Lower leg skin (tissue), 4 donors: ENCODE measurements at places on chromosomes 5 and 9.

GRCh38 chr9:88657893-88658292, 122.9 kb downstream of the NXNL2 start:
- no peak for DNase-seq

GRCh38 chr9:124009531-124010217, 1.9 kb upstream of the LHX2 start:
- no peak for DNase-seq

GRCh38 chr5:137214446-137215189, 284.5 kb downstream of the SPOCK1 start:
- DNase-seq, result no peak

- no peak for DNase-seq
These were observed 289.2 kb downstream of the ARHGAP26 start for GRCh38 chr5:143059355-143059754.

DNA sequence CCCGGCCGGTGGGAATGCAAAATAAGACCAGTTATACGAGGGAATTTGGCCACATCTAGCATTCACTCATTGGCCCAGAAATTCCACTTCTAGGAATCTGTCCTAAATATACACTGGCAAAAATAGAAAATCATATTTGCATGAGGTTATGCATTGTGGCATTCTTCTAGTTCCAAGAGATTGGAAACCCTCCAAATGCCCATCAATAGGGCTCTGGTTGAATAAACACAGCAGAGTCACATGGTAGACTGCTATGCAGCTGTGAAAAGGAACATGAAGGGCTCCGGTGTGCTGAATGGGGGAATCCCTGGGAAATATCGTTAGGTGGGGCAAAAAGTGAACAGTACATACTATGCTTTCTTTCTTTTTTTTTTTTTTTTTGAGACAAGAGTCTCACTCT, 36.8 kb downstream of the PTGES start:
- DNase-seq, result no peak
